ENCODE measurements at places on chromosomes 3 and 15.

DNA sequence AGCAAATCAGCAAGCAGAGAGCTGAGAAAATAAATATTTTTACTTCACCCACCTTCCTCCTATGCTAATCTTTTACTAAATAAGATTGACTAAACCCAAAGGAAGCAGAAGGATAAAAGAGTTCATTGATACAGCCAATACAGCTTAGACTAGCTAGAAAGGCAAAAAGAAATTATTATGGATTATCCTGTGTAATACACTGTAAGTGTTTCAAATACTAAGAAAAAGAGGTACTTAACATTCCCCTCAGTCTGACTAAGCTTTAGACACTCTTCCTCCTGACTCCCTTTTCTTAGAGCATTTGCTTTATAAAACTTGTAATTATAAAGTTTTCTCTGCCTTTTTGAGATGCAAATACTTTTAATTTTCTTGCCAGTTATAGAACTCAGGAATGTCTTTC is 848.9 kb upstream of the CADM2 start:
- no peak for DNase-seq

- no peak for DNase-seq
Measured at GRCh38 chr15:29889542-29890329, 67.5 kb upstream of the TJP1 start.

GRCh38 chr3:54099381-54099780 is 23.0 kb upstream of the CACNA2D3 start:
- no peak for DNase-seq

DNA sequence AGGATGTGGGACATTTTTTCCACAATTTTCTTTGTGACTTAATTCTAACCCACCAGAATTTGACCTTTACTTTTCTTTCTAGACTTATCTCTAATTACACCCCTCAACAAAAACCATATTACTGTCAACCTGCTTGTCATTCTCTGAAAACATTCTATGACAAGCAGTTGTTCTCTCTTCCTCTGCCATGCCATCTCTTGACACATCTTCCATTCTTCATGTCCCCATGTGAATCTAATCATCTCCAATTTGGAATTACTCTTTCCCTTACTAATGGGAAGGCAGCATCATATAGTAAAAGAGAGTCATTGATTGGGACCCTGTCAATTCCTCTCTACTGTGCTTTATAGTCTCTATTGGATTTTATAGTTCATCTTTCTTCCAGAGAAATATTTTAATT is 61.3 kb upstream of the P2RY1 start:
- DNase-seq, result no peak

- DNase-seq, result peak; percentile 89
Measured at GRCh38 chr3:66407611-66408218, 93.1 kb downstream of the LRIG1 start.
